Panc1 (cell line): ENCODE measurements at places on chromosomes 13 and 19. TPM values are rescaled to one million over a fixed set of nuclear protein-coding genes. Genes with fewer than 3 reads are reported as not detected.

- DNase-seq: no peak
These were observed 420.2 kb downstream of the KCTD12 start for GRCh38 chr13:76466043-76466442.

GRCh38 chr13:106517109-106517847 lies 18.2 kb downstream of the EFNB2 start:
- DNase-seq: no peak

The ZNF112 gene
- total RNA-seq: 4.3 TPM

GRCh38 chr13:114101358-114102130 lies 30.9 kb downstream of the RASA3 start:
- DNase-seq: no peak

- no peak for DNase-seq
These were observed 2.3 kb downstream of the CD209 start for GRCh38 chr19:7744871-7745650.

- DNase-seq: no peak
These were observed 369.3 kb downstream of the KLF5 start for GRCh38 chr13:73428137-73428536.

The ZNF784 gene
- 8.9 TPM for total RNA-seq

GRCh38 chr13:27309967-27310598 lies 39.5 kb downstream of the RASL11A start:
- DNase-seq: peak; percentile 4

DNA sequence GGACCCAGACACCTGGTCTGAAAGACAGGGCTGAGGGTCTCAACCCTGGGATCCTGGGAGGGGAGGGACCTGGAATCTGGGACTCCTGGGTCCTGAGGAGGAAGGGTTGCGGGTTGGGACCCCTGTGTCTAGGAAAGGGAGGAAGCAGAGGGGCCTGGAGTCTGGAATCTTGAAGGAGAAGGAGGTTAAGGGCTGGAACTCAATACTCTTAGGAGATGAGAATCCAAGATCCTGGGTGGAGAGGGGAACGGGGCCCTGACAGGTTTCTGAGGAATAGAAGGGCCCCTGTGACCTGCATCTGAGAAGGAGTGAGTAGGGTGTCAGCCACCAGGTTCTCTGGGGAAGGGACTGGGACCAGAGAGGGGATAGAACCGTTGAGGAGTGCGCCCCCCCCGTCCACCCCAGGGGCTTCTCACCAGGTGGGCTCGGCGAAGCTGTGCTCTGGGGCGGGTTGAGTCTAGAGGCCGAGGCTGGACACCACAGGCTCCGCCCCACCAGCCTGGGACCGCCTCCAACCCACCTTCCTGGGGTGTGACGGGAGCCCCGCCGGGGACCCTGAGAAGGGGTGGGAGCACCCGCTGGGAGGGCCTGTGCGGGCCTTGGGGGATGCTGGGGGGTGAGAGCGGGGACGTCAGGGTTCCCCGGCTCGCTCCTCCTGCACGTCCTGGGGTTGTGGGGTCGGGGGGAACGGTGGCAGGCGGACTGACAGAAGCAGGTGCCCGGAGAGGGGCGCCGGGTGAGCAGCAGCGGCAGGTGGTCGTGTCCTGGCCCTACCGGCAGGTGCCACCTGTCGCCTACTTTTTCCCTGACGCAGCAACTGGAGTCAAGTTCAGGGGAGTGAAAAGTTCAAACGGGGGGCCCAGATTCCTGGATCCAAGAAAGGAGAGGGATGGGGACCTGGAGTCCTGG lies at the start of gene MAMSTR:
MAMSTR (minus strand) TSS at position 463 of the 909 bp plus-strand sequence. CDS start 694 bp downstream, outside the sequence.
- DNase-seq: no peak

The TEAD2 gene
- total RNA-seq: 31.9 TPM

DNA sequence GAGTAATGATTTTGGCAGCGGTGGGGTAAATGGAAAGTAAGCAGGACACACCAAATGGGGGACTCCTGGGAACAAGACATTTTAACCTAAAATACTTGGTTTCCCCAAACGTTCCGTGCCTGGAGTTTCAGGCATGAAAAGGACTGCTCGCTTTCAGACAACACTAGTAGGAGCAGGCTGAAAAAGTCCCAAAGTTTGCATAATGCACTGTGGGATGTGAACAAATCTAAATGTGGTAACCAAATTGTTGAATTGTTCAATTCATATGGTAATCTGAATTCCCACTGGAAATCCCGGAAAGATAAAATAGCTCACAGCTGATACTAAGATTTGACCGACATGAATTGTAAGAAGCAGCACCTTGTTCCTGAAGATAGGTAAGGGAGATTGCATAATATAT lies 467.2 kb upstream of the ARGLU1 start:
- DNase-seq: no peak

The ZNF296 gene
- 6.7 TPM for total RNA-seq

DNA sequence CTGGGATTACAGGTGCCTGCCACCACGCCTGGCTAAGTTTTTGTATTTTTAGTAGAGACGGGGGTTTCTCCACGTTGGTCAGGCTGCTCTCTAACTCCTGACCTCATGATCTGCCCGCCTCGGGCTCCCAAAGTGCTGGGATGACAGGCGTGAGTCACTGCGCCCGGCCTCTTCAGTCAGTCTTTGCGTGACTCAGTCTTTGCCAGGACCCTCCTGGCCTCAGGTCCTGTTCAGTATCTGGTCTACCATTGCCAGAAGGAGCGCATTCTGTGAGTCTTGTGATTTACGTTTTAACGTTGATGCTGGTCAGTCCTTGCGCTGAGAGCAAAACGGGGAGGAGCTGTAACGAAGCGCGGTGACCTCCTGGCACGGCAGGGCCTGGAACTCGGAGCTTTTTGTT lies 7.6 kb upstream of the HMG20B start:
- no peak for DNase-seq

The LRP3 gene
- total RNA-seq: 28.6 TPM

GRCh38 chr19:10567656-10568055 lies 1.1 kb downstream of the CDKN2D start:
- DNase-seq: no peak

- no peak for DNase-seq
These were observed at the start of gene CAPS for GRCh38 chr19:5913739-5914357. Gene CAPS, plus strand, starts transcription at chr19:5914254. Its CDS starts 153 bp downstream, at chr19:5914407.
